Stimulated activated CD4-positive, alpha-beta T cell treated with anti-CD3 and anti-CD28 coated beads, Interleukin-1b, Interleukin-23, amount 100 ng/mL, for 1 hour (primary cell): ENCODE measurements at places on chromosomes 7 and 10.

GRCh38 chr10:74937266-74937856 is 111.0 kb downstream of the KAT6B start:
- DNase-seq, result no peak

- no peak for DNase-seq
Observed at GRCh38 chr7:50647286-50647980, 82.2 kb upstream of the DDC start.

- no peak for DNase-seq
Observed at GRCh38 chr10:118003126-118003525, 43.6 kb downstream of the RAB11FIP2 start.

- DNase-seq, result no peak
Observed at GRCh38 chr7:75072981-75073283, 670 bp downstream of the RCC1L start.

DNA sequence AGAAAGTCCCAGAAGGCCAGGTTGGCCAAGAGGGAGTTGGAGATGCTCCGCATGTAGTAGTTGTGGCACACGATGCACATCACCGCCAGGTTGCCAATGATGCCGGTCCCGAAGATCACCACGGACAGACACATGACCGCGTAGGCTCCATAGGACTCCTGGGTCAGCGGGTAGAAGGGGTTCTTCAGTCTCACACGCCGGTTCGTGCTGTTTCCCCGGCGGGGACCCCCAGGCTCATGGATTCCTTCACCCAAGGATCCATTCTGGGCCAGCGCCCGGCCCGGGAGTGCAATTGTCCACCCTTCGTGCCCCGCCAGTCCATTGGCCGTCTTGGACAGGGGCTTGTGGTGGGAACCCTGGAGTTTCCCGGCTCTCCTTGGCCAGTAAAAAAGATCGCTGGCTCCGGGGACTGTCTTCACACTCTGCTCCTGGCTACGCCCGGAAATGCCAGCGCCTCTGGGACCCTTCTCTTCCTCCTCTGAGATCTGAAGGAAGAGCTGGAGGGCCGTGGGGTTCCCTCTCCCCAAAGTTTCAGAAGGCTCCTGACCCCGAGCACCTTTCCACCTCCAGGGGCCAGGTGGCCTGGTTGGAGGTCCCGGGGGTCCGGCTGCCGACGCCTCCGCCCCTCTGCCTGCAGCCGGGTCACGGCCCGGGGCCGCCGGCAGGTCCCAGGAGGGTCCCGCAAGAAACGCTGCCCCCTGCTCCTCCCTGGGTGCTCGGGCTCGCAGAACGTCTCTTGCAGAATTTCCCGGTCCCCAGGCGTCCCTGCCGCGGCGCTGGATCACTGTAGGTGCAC is 1.3 kb downstream of the GPR37 start:
- DNase-seq, result no peak

- no peak for DNase-seq
Observed at GRCh38 chr7:154859747-154860620, 142.9 kb downstream of the PAXIP1 start.

DNA sequence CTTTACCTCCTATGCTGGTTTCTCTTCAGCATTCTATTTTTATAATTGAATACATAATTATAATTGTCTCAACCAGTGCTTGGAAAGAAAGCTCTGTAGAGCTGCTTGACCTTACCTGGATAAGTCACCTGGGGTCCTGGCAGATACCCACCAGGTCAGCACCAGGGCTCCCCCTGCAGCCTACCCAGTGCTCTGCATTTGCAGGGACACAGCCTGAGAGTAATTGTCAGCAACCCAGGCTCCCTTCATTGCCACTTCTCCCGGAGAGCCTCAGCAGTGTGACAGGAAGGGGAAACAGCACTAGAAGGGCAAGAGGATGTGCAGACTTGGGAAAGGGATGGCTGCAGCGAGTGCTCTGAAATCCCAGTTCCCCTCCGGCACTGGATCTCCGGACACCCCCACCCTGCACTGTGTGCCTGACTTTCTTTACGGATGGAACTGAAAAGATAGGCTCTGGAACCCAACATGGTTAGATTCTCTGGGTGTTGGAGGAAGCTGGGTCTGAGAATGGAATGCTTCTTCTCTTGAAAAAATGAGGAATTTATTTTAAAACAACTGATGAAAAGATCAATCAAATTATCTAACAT is 11.4 kb upstream of the PAX4 start:
- no peak for DNase-seq

GRCh38 chr7:54796150-54796549 is 37.1 kb upstream of the SEC61G start:
- DNase-seq, result no peak

DNA sequence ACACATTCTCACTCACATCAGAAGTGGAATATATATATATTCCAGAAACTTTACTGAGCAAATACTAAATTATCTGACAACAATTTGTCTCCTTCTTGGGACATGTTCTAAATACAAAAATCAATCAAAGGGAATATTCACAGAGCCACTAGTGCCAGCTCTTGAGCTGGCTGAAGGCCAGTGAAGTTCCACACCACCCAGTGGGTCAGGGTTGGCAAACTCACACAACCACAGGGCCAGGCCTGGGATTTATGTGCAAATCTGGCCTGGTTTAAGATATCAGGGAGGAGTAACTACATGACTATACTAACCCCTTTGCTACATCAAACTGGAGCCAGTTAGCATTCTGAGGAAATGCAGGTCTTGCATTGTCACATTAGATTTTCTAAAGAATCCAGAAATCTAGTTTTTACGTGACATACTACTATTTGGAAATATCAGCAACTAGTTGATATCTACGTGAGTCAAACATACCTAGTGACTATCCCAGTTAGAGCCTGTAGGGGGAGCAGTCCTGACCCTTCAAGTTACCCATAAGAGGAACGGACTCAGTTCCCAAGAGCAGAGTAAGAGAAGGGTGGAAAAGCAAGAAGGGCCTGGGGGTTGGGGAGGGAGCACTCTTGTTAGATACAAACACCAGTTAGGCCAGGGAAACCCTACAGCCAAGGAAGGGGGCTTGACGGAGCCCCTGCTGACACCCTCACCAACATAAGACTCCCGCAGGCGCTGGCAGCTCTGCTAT is 600.4 kb downstream of the KCNMA1 start:
- no peak for DNase-seq

DNA sequence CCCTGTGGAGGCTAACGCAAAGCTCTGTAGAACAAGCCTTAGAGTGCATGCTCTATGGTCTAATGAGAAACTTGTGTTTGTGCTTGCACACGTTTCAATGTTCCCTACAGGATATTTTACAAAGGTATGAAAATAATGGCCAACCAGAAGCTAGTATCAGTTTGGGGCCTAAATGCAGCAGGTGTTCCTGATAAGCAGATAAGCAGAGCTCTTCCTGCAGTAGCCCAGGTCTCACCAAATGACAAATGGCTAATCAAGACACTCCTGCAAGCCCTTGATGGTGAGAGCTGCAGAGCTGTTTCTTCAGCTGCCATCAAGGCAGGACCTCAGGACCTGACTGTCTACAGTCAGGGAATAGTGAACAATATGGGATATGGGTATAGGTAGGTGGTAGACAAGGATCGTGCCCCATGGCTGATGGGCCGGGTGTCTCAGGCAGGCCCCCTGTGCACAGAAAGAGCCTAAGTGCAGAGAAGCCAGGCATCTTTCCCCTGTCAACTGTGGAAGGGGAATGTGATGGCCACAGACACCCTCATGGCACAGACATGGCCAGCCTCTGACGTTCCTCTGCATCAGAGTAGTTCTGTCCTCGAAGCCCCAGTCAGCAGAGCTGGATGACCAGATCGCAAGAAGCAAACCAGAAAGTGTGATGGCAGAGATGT is 23.2 kb upstream of the RASSF4 start:
- no peak for DNase-seq
